ENCODE measurements at places on chromosomes 6 and 20.
A peak's percentile ranks its signal among the peaks of the same experiment; 100 is the strongest.

- no peak for DNase-seq
Observed at GRCh38 chr6:20791944-20792343, 257.7 kb downstream of the CDKAL1 start.

DNA sequence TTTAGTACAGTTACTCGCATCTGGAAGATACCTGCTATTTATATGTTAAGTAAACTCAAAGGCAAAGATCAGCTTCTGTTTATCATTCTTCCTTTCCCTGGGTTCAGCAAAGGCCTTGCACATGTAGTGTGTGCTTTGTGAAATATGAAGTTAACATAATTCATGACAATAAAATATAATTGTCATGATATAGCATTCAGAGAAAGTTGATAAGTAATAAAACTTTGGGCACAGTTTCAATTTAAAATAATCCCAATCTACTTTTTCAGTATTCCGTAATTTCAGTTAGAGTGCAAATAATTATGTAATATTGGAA, 51.9 kb upstream of the ZNF217 start:
- no peak for DNase-seq

- no peak for DNase-seq
Observed at GRCh38 chr20:57079031-57080005, 187.1 kb downstream of the BMP7 start.

GRCh38 chr20:44901974-44902373, 7.9 kb upstream of the PABPC1L start:
- DNase-seq, result peak; percentile 66

GRCh38 chr20:5397393-5397792, 80.6 kb upstream of the PROKR2 start:
- no peak for DNase-seq

- DNase-seq, result no peak
Observed at GRCh38 chr20:37523012-37523391, 2.0 kb downstream of the NNAT start.

- no peak for DNase-seq
Observed at GRCh38 chr6:143396497-143397226, 53.8 kb downstream of the ADAT2 start.

DNA sequence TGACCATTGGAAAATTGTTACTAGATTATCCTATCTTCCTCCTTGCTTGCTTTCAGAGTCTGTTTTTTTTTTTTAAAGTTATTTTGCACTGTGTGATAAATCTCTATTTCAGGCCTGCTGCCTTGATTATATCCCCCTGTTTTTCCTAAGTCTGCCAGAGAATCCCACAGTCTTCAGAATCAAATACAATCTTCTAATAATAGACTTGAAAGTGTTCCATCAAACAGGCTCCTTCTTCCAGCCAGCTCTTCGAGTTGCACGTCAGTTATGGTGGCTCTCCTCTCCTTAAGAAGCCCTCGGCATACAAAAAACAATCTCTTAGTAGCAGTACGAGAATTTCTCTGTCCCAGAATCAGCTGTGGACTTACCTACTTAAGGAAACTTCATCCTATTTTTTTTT, 92.9 kb upstream of the NOX3 start:
- DNase-seq, result no peak

- no peak for DNase-seq
Observed at GRCh38 chr20:18527339-18527738, 19.6 kb downstream of the SEC23B start.

DNA sequence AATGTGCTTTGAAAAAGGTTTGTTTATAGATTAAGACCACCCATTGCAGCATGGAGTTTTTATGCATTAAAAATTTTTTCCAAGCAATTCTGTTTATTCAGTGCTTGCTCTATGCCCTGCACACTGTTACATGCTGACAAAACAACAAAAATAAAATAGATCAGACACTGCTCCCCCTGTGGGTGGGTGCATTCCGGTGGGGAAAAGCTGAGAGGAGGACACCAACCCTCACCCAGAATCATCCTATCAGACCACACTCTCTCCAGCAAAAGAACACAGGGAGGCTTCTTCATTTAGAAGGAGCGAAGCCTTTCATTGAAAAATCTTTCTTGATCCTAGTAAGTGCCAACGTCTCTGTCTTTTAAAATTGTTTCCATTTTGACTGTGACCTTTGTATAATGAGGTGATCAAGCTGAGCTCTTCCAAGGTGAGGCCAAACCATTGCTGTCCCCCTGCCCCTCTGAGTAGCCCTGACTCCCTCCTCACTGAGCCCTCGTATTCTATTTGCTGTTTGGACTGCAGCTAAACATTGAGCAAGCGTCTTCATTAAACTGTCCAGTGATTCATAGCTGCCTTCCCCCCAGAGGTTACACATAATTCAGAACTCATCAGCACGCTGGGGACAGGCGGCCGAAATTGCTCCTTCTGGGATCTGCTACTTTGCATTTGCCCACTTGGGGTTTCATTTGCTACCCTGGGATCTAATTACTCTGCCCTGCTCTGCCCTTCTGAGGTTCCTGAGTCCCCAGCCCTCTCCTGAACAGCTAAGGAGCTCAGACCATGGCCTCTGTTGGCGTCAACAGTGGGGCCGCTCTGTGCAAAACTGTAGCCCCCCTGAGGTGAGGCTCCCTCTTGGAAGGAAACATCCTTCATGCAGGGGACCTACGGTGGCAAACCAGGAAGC, 102.4 kb downstream of the F13A1 start:
- peak; percentile 26 for DNase-seq

DNA sequence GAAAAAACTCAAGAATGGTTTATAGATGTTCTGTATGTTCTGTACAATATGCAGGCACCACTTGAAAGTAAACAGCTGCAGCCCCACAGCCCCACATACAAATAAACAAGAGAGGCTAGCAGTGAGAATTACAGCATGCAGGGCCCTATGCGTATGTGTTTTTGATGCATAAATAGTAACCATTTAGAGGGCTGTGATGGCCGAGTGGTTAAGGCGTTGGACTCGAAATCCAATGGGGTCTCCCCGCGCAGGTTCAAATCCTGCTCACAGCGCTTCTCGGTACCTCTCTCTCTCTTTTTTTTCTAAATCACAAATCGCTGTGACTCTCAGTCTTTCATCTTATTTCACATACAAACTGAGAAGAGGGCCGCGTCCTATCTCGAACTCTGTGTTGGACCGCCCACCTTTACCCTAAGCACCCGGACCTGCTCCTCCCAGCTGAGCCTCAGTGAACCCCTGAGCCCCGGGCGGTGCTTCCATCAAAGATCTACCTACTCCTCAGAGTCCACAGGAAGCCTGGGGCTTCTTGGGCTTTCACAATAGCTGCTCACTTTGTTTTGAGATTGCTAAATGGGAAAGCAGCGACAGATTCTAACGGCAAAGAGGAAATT, 37.7 kb upstream of the PRSS16 start:
- DNase-seq, result peak; percentile 26

DNA sequence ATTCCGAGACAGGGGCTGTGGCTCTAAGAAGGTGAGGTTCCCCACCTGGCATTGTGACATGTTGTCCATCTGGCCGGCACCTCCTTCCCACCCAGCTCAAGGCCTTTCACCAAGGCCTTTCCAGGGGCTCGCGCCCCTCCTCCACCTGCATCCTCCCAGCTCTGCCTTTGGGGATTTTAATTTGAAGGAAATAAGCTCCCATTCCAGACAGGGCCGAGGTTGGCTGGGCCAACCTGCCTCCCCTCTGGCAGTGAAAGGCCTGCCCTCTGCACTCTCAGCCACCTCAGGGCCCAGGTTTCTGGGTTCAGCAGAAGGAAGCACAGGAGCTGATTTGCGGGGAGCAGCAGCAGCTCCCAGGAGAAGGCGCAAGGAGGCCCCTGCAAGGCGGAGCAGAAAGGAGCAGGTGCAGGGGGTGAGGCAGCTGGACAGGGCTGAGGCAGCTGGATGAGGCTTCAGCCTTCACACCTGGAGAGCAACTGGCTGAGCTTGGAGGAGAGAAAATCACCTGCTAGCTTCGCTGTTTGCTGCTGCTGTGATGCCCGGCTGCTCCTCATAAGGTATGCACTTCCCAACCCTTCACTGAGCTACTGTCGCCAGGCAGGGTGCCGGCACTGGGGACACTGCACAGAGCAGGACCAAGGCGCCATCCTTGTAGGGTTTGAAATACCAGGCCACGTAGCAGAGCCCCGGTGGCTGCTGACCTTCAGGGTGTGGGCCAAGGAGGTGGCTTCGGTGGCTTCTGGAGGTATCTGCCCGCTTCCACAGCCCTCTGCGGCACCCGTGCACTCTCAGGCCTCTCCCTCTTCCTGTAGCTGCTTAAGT, 147.0 kb downstream of the SYNDIG1 start:
- DNase-seq, result no peak

DNA sequence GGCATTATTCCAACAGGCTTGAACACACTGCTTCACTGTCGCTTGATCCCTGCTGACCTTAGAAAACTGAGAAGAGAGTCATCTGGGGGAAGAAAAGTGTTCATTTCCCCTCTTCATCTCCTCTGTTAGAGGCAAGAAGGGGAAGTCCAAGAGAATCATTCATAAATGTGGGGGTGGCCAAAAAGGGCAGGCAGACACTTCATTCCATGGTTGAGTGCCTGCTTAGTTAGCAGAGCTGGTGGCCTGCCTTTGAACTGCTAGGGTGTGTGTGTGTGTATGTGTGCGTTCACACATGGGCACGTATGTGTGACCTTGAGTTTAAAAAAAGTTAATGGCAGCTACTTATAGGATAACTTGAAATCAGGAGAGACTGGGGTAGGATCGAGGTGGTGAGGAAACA, 39.4 kb upstream of the RFPL4B start:
- DNase-seq, result no peak

DNA sequence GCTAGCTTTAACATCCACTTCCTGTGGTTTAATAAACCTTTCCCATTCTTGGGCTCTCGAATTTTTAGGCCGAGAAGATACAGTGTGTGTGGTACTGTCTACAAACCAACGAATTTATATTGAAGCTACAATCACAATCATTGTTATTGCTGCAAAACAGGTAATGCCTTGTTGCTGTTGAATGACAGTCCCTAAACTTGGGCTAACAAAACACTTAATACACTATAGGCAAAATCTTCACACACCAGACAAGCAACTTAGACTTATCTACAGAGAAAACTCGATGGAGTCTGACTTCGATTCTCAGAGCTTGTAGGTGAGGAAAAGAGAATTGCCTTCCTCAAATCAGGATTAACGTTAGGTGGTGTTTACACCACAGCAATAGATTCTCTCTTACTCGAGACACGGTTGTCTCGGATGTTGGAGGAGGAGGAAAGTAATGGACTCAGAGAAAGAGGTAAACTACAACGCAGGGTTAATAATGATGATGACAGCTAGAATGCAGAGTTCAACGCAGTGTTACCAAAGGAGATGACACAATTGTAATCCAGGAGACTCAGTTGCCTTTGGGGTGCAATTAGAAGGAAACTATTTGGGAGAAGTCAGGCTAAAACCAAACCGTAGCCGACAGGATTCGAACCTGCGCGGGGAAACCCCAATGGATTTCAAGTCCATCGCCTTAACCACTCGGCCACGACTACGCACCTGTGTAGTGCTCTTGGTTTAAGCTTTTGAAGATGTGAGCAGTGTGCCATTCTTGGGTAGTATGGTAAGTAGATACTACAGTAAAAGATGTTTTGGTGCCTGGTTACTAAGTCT, 32.5 kb upstream of the ZNF184 start:
- DNase-seq, result peak; percentile 43

DNA sequence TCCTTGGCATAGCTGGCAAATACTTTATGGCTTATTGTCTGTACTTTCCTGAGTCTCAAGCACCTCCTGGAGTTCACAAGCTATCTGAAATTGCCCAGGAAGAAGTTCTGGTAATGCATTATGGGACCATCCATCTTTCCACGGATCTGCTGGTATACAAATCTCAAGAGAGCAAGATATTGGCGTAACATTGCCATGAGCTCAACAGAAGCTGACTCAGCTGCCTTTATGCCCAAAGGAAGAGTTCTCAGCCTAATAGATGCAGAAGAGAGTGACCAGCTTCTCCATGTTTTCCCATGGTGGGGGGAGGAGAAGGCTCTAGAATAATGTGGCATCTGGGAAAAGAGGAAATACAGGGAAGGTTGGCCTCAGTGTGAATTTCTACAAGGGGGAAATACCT, 78.7 kb downstream of the UST start:
- no peak for DNase-seq

- DNase-seq, result peak; percentile 50
Observed at GRCh38 chr6:146813554-146813953, 214.8 kb downstream of the ADGB start.
